ENCODE measurements at places on chromosomes 12 and 14.

DNA sequence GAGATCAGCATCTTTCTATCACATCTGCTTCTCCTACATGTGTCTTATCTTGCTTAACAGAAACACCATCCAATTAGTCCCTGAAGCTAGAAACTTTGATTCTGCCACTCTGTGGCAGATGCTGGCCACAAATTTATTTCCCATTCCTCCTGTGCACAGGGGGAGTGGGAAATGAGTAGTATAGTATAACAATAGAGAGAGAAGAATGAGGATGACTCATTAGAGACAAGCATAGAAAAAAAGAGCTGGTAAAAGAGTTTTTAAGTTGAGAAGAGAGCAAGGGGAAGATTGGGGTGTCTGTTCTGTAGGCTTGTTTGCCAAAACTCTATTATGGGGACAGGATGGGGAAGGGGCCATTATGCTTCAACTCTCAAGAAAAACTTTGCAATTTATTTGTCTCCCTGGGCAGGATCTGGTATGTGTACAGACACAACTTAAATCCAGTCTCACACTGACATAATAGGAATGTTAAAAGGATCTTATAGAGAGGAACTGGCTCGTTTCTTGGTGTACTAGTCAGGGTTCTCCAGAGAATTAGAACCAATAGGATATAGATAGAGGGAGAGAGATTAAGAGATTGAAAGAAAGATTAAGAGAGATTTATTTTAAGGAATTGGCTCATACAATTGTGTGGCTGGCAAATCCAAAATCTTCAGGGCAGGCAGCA lies 142.6 kb upstream of the CPSF6 start:
- no peak for DNase-seq

GRCh38 chr12:103013741-103014300 lies 56.3 kb downstream of the ASCL1 start:
- no peak for DNase-seq

GRCh38 chr14:32473464-32473855 lies 144.4 kb downstream of the AKAP6 start:
- DNase-seq = no peak

GRCh38 chr12:43550831-43551271 lies 1.2 kb downstream of the ADAMTS20 start:
- no peak for DNase-seq

GRCh38 chr14:100384277-100384676 lies 61.1 kb downstream of the SLC25A47 start:
- no peak for DNase-seq

DNA sequence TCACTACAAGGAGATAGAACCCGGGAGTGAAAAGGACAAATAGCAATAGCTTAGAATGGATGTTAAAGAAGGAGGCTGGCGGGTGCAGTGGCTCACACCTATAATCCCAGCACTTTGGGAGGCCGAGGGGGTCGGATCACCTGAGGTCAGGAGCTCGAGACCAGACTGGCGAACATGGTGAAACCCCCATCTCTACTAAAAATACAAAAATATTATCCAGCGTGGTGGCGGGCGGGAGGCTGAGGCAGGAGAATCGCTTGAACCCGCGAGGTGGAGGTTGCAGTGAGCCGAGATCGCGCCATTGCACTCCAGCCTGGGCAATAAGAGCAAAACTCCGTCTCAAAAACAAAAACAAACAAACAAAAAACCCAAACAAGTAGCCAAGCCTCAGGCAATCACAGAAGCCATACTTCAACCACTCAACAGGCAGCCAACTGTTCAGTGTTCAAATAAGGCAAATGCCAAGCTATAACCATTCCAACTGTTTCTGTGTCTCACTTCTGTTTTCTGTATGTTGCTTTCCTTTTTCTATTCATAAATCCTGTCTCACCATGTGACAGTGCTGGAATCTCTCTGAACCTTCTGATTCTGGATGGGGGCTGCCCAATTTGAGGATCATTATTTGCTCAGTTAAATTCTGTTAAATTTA lies 3.9 kb upstream of the SPTLC2 start:
- no peak for DNase-seq

DNA sequence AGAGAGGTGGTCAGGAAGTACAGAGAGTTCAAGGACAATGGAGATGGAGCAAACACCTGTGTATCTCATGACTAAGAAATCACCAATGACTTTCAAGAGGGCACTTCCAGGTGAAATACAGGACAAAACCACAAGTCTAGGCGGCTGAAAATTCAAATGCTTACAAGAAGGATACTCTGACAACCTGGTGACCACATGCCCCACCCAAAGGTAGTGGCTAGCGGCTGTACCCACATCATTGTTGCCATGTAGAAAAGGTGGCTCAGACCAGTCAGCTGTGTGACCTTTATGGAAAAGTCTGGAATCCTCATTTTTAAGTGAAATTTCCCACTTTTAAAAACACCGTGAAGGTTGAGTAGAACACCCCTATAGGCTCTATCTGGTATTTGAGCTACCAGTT lies 48.6 kb upstream of the FRS2 start:
- no peak for DNase-seq

- DNase-seq = no peak
Measured at GRCh38 chr14:72503696-72504368, 390.1 kb downstream of the DPF3 start.

DNA sequence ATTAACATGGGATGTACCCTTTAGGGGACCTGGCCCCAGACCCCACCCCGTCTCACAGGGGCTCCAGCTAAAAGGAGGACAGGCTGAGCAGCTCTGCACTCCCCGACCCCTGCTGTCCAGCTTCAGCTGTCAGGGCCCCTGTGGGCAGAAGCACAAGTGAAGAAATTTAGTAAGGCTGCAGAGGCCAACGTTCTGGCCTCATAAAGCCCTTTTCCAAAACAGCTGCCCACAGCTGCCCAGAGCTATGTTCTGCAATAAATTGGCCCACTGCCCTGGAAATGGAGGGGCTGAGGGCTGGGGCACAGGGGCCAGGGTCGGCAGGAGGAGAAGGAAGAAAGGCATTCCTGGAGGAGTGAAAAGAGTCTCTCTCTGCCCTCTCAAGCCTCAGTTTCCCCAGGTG lies 357.1 kb downstream of the BCL11B start:
- no peak for DNase-seq

DNA sequence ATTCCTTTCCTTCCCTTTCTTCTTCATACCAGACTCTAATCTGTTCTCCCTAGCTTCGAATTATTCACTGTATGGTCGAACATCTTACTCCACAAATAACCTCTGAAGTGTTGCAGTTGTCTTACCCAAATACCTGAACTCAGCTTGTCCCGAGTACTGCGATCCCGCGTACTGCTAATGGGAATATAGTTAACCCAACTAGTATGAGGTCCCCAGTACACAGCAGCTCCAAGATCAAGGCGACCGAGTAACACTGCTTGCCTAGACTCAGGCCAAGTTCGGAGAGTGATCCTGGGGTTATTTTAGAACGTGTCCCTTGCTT lies 462 bp upstream of the ETNK1 start:
- DNase-seq = no peak

- DNase-seq = no peak
Measured at GRCh38 chr14:32233260-32233659, 30.2 kb upstream of the RNU6-8 start.

- no peak for DNase-seq
Measured at GRCh38 chr14:70014406-70015095, 135.3 kb downstream of the SMOC1 start.

- DNase-seq = no peak
Measured at GRCh38 chr12:8562310-8562709, 21.6 kb upstream of the CLEC4E start.

- no peak for DNase-seq
Measured at GRCh38 chr14:99579903-99580571, 24.0 kb downstream of the CCDC85C start.

GRCh38 chr12:44462729-44463128 lies 413.4 kb downstream of the NELL2 start:
- no peak for DNase-seq

- no peak for DNase-seq
Measured at GRCh38 chr12:11884116-11884515, 186.6 kb upstream of the BCL2L14 start.

DNA sequence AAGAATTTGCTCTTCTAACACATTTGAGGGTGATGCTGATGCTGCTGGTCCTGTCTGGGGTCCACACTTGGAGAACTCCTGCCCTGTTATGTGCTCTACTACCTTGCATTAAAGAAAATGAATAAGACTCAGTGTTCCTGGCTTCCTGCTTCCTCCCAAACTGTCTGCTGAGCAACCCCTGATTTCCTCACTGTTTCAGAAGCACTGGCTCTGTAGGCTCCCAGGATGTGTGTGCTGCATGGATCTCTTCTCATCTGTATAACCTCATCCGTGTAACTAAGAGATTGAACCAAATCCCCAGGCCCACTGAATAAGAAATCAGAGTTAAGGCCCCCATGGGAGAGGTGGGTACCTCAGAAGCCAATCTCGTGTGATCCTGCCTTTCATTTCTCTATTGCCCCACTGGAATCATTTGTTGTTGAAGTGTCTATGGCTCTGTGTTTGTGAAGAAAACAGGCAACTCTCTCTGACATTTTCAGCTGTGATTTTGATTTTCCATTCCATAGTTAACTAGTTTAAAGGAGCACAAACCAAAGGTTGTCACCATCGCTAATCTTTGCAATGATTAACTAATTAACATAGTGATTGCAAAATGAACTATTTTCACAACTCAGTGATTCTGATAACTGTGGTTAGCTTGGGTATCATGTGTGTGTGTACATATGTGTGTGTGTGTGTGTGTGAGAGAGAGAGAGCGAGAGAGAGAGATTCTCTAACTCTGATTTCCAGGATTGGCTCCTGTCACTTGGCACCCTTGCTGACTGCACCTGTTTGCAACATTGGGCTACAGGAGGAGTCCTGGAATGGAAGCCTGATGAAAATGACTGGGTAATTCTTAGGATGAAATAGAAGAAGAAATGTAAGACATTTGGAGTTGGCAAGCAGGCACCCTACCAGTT lies 196.2 kb downstream of the SLC38A4 start:
- DNase-seq = no peak

DNA sequence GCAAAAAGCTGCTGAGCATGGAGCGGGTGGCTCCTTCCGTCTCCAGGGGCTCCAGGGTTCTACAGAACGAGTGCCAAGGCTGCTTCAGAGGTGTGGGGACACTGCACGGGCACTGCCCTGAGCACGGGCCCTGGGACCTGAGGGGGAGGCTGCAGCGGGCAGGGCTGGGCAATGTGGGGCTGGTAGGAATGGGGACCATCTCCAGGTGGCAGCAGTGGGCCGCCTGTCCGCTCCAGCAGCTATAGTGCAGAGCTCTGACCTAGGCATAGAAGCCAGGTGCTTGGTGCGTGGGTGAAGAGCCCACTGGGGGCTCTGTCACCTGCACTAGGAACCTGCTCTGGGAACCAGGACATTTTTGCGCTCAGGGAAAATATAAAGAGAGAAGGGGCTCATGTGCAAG lies 22.3 kb downstream of the HDAC7 start:
- DNase-seq = no peak

GRCh38 chr14:31205681-31206535 lies 1.7 kb downstream of the HECTD1 start:
- DNase-seq = no peak

GRCh38 chr12:66196806-66197205 lies 7.8 kb downstream of the IRAK3 start:
- no peak for DNase-seq

DNA sequence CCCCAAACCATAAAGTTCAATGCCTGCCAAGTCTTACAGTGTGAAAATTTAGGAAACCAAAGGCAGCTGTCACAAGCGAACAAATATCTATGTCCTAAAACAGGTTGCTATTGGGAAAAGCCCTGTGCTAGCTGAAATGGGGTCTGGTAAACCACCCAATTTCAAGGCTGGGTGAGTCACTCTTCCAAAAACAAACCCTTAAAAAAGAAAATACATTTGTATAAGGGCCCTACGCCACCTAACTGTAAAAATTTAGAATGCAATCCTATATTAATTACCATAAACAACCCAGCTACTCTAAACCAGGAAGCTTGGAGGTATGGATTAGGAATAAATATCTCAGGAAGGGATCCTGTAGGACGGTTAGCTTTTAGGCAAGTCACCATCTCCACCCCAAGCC lies 32.1 kb downstream of the PRMT8 start:
- no peak for DNase-seq

DNA sequence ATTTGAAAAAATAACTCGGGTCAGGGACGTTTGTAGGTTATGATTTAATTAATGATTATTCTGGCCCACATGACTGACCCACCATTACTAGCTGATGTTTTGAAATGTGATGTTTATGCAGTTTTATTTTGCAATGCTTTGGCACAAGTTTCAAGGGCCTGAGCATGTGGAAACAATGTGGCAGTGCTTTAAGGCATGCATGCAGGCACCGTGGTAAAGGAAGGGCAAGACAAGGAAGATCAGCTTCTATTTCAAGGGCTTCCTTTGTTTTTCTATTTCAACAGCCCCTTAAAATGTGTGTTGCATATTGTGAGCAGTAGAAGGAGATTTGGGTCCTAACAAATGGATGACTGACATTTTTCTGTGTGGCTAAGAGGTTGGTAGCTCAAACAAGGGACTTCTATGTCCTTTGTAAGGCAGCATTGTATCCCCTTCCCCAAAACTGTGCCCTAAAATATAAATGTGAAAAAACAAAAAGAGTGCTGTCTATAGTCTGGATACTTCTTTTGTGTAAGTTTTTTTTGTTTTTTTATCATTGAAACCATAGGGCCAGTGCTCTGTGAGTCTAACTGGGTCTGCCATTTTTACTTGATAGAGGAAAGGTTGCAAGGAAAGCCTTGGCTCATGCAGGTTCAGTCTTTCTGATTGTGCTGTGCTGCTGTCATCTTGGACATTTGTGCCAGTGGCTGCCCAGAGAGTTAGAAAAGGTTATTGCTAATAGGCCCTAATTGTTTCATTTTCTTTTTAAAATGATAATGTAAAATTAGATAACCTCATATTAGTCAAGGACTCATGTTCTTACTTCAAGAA lies 103.5 kb downstream of the FGD4 start:
- DNase-seq = no peak

GRCh38 chr14:87131879-87132278 lies 861.1 kb downstream of the GALC start:
- no peak for DNase-seq

DNA sequence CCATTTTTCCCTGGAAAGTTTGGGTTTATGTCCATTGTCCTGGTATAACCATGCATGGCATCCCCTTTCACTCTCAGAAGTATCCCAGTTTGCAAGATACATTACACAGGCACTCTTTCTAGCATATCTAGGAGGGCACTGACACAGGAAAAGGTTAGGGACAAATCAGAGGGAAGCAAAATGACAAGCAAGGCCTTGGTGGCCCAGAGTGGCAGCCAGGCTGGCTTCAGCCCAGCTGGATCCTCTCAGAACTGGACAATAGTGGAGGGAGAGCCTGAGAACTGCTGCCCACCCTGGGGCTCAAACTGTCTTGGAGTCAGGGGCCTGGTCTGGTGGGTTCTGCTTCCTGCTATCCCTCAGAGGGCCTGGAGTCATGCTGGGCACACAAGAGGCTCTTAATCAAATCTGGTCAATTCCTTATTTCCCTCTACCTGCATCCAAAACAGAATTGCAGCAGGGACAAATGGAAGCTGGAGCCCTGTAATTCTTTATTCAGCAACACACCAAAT lies 2.6 kb downstream of the VDR start:
- DNase-seq = no peak

GRCh38 chr12:109764123-109764522 lies 50.5 kb downstream of the FAM222A start:
- DNase-seq = no peak

- DNase-seq = no peak
Measured at GRCh38 chr14:89702073-89702875, 252.3 kb downstream of the EFCAB11 start.

- no peak for DNase-seq
Measured at GRCh38 chr12:127556231-127556886, 710.6 kb upstream of the TMEM132C start.

Measured in DMS153 (cell line).